Stimulated activated CD4-positive, alpha-beta T cell treated with anti-CD3 and anti-CD28 coated beads, Interleukin-4, amount 100 ng/mL, for 4 hours (primary cell): ENCODE measurements at places on chromosomes 16 and 17.

GRCh38 chr16:89742948-89743347 lies 21.6 kb downstream of the ZNF276 start:
- DNase-seq: no peak

- no peak for DNase-seq
These were observed 23.3 kb downstream of the GPR179 start for GRCh38 chr17:38320482-38320881.

DNA sequence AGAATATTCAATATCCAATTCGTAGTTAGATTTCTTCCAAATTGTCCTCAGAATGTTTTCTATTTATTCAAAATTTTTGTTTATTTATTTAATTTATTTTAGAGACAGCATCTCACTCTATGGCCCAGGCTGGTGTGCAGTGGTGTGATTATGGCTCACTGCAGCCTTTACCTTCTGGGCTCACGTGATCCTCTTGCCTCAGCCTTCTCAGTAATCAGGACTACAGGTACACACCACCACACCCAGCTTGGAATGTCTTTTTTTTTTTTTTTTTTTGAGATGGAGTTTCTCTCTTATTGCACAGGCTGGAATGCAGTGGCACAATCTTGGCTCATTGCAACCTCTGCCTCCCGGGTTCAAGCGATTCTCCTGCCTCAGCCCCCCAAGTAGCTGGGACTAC lies 3.5 kb upstream of the DRG2 start:
- DNase-seq: no peak

DNA sequence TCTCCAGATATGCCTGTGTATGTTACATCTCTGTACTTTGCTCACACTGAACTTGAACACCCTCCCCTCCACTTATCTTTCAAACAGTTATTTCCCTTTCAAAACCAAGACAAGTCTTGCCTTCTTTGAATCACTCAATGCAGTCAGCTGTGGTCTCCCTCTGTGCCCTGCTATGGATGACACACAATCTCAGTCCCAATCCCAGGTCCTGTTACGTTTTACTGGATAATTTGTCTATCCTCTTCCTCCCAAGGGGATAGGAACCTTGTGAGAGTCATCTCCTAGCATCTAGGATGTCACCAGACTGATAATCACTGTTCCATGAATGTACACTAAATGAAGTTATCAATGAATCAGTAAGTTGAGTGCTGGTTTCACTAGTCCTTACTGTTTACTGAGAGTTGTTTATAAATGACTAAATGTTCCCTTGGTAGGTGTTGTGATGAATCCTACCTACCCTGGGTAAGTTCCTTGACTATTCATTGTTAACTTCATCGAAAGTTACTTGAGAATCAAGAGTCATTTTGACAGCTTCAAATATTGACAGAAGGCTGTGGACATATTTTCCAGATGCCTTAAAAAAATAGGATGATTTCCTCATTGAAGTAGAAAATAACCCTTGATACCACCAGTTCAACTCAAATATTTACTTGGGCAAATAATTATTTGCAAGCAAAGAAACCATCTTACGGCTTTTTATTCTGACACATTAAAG lies 244.9 kb downstream of the PRKCA start:
- no peak for DNase-seq
